ENCODE measurements at places on chromosomes 5 and 9. TPM values are rescaled to one million over a fixed set of nuclear protein-coding genes. Genes with fewer than 3 reads are reported as not detected.

GRCh38 chr5:3695818-3696217 lies 100.2 kb downstream of the IRX1 start:
- DNase-seq: no peak

DNA sequence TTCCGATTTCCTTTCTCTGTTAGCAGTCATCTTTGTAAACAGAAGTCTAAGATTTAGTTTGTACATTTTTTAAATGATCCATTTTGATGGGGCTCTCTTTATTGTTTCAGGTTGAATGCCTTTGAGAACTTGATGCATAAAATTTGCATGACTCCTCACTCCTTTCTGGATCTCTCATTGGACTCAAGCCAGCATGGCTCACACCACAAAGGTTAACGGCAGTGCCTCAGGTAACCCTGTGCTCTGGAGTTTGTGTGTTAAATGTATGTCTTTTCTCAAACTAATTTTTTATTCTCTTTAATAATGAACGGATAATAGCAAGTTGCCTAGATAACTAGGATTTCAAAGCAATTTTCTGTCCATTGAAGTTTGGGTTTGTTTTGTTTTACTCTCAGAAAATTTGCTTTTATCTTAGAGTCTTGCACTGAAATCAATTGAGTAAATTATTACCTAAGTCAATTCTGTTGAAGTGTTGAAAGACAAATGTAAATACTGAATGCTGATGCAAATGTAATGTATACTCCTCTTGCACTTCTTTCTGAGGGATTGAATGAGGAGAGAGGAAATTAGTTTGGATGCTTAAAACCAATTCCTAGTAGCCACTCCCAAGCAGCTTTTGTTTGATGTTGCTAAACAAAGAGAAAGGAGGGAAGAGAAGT lies 164.6 kb upstream of the DMRT1 start:
- no peak for DNase-seq

DNA sequence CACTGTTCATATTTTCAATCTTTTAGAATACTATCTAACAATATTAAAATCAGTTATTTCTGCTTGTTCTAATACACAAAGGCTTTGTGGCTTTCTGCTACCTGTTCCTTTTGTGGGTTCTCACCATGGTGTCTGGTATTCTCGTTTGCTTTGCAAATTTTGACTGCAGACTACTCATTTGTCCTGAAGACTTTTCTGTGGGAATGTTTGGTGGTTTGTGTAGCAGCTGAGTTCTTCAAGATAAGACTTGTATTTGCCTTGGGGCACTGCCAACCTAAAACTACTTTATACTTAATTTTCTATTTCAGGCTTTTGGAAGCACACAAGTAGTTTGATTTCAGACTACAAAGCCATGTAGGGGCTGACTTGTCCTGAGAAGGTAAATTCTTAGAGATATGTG lies 11.1 kb downstream of the IL33 start:
- peak; percentile 11 for DNase-seq

GRCh38 chr5:94181895-94182294 lies 436.5 kb downstream of the KIAA0825 start:
- no peak for DNase-seq

GRCh38 chr5:28707706-28708105 lies 1669.3 kb upstream of the CDH9 start:
- DNase-seq: no peak

GRCh38 chr9:70868661-70869652 lies 252.5 kb downstream of the TRPM3 start:
- DNase-seq: no peak

Gene EPB41L4A
- polyA plus RNA-seq: 4.6 TPM

Gene PCDHGA5
- 0.07 TPM for polyA plus RNA-seq

Gene BARHL1
- polyA plus RNA-seq: not detected

GRCh38 chr9:71984831-71985281 lies 73.4 kb downstream of the C9orf85 start:
- DNase-seq: no peak

DNA sequence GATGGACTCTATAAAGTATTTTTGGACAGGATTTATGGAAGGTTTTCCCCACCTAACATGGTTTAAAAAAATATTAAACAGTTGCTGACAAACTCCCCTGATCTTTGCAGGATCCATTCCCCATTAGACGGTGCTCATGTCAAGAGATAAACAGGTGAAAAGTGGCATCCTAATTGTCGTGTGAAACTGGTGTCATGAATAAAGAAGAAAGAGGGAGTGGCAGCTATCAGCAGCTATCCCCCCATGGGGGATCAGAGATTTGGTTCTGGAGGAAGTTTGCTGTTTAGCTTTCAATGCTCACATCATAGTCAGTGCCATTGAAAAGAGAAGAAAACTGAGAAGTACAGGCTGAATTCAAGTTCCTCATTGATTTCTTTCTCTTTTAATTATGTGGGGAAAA lies 329.3 kb upstream of the BRINP1 start:
- DNase-seq: no peak

DNA sequence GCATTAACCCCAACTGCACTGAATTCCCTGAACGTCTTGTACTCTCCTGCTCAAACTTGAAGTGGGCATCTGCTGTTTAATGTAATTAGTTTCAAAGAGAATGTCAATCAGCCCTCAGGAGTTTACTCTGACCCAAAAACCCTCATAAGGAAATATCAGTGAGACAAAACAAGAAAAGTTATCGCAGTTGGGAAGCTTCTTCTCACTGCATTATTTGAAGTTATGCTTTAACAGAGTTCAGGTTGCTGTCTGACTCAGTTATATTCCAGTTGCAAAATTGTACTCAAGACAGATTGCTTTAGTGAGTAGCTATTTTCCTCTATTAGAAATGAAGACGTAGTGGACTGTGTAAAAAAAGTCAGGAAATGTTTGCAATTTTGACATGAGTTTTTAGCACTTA lies 52.1 kb downstream of the PPIC start:
- no peak for DNase-seq

All from keratinocyte (primary cell).